Stimulated activated CD8-positive, alpha-beta memory T cell treated with anti-CD3 and anti-CD28 coated beads, Interleukin-7, amount 100 ng/mL, for 4 hours (primary cell): ENCODE measurements at places on chromosomes 7 and 10.

GRCh38 chr10:132563485-132564248 lies 26.1 kb downstream of the INPP5A start:
- no peak for DNase-seq

DNA sequence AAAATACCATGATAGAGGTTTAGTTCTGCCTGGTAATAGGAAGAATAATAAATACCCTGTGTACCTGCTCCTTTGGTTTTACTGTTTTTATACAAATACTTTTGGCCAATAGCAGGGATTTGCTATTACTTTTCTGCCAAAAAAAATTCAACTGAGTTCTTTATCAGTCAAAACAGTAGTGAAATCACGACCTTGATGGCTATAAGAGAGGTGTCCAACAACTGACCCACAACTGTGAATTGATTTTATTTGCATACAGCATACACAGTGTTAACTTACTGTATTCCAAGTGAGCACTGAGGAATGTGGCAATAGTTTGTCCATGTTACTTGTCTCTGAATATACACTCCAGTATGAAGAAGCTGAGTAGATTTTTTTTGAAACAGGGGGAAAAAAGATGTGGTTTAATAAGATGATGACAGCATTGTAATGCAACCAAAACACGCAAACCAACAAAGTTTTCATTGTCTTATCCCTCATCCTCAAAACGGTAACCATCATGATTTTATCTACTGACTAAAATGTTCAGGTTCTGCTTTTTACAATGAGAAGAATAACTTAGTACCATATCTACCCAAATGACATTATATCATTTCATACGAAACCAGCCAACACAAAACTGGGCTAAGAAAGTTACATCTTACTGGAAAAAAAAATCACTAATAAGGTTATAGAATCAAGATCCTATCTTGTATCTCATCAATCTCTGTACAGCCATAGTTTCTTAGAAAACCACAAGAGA lies 63.3 kb downstream of the GSAP start:
- no peak for DNase-seq

- DNase-seq, result no peak
Observed at GRCh38 chr7:9201928-9202327, 768.5 kb downstream of the NXPH1 start.

- DNase-seq, result no peak
Observed at GRCh38 chr10:124350806-124351205, 67.9 kb downstream of the OAT start.

DNA sequence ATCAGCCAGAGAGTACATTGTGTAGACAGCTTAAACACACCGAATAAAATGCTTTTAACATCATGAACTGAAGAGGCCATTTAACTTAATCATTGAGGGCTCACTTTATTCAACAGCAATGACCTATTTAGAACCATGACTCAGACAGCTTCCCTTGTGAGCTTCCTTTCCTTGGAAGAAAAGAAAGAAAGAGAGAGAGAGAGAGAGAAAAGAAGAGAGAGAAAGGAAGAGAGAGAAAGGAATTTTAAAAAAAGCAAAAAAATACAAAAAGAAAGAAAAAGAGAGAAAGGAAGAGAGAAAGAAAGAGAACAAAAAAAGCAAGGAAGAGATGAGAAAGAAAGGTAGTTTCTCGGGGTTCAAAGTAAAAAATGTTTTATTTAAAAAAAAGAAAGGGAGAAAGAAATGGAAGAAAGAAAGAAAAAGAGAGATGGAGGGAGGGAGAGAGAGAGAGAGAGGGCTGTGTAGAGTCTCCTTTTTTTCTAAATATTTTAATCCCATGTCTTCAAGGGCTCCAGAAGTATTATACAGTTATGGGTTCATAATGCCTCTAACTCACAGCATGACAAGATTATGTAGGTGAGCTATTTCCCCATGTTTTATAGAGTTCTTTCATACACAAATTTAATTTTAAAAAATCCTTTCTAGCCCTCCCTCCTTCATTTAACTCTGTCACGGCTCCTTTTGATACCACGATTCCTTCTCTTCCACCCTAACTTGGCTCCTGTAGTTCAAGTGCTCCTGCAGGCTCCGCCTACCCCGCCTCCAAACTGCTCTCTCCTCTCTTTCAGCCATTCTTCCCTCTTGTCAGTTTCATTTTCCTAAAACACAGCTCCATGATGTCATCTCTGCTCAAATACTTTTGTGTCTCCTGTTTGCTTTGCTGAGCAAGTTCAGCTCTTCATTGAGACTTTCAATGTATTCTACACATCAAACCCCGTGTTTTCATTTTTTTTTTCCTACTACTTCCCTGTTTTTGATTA lies 85.5 kb downstream of the PRTFDC1 start:
- DNase-seq, result no peak

- no peak for DNase-seq
Observed at GRCh38 chr10:113908236-113908635, 53.8 kb downstream of the NHLRC2 start.

- no peak for DNase-seq
Observed at GRCh38 chr10:71236286-71236685, 23.9 kb downstream of the UNC5B start.

GRCh38 chr10:56632537-56632936 lies 271.5 kb upstream of the ZWINT start:
- DNase-seq, result no peak

DNA sequence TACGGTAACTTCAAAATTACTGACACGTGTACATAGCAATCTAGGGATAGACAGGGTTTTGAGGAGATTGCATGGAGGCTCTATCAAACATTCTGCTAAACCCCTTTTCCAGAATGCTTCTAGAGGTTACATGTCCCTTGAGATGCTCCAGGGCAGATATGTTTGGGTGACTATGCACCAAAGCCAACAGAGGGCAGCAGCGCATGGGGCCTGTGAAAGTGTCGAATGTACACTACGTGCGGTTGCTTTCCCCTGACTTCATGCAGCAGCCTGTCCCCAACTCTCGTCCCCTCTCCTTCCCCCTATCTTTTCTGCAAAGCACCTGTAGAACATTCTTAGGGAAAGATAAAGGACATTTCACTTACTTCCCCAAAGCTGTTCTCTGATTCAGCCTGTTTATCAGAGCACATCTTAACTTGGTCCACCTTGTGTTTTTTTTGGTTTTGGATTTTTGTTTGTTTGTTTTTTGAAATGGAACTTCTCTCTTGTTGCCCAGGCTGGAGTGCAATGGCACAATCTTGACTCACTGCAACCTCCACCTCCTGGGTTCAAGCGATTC lies 90.2 kb downstream of the UBE3C start:
- no peak for DNase-seq

- no peak for DNase-seq
Observed at GRCh38 chr10:104447331-104447730, 93.7 kb downstream of the CFAP58 start.

DNA sequence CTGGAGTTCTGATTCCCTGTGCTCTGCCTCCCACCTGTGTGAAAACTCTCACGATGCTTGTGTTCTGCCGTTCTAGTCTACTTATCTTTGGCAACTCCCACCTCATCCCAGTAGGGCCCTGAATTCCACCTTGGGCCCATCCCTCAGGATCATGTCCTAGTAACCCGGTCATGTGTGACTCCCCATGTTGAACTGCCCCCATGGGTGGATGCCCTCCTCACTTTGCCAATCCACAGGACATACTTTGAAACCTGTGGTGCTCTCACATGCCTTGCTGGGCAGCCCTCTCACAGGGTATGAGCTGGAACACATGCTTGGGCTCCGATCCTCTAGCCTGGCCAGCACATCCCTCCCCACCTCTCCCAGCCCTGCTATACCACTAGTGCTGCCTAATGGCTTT lies 3.8 kb upstream of the RBM33 start:
- DNase-seq, result no peak

DNA sequence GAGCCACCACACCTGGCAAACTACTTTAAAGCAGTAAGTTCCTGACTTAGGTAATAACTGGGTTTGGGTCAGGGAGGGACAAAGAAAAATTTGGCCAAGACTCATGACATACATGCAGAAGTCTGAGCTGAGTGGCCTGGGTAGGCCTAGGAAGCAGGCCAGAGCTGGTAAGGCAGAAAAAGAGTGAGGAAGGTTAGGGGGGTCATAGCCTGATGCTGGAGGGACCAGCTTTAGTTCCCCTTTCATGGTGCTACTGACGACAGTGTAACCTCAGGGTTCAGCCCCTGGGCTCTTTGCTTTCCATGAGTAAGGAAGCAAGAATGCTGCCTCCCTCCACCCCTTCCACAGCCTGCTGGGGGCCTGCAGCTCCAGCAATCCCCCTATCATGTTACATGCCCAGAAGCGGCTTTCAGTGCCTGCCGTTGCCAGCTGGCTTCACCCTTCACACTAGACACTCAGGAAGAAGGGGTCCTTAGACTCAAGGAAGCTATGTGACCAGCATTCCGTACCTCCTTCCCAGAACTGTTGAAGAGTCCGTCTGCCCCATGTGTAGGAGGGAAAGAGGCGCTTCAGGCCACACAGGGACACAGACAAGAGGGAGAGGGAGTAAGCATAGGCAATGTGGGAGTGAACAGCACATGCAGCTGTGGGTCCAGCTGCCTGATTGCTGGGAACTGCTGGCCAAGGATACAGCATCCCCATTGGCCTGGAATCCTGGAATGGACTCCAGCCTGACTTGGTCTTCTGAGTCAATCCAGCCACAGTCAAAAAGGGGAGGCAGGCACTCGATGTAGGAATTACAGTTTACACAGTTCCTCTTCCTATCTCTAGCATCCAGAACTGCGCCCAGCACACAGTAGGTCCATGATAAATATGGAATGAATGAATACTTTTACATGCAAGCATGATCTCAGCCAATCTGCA lies 4.1 kb upstream of the PLAU start:
- no peak for DNase-seq

DNA sequence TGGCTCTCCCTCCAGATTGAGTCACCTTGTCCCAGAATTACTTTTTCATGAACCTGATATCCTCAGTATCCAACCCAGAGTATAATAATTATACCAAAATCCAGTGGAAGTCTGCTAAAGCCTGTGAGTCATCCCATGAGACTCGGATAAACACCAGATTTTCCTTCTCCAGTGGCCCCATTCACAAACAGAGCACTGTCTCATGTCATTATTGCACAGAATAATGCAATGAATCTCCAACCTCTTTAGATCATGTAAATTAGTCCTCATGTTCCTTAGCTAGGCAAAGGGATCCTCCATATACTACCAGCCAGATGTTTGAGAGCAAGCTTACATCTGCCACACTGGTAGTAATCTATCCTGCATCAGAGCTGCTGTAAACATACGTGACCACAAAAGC lies 89.0 kb downstream of the AMPH start:
- no peak for DNase-seq
